ENCODE measurements at places on chromosomes 7 and 10.

- DNase-seq: no peak
Observed at GRCh38 chr10:98170249-98171117, 36.0 kb downstream of the R3HCC1L start.

GRCh38 chr7:121810831-121811672, 61.9 kb upstream of the PTPRZ1 start:
- no peak for DNase-seq

DNA sequence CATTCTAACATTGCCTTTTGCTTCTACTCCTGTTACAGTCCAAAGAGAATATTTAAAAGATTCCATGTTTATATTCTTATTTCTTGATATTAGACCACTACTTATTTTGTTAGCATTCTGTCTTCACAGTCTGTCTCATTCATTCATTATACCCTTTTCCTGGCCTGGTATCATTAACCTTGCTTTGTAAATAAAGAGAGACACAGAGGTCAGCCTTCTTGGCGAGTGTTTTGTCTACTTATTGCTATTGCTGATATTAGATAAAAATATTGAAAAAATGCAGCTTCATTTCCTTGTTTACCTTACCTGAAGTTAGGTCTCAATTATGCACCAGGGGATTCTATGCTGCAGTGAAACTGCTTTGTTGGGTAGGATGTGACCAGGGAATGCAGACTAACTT, 179.2 kb downstream of the NXPH1 start:
- DNase-seq: no peak

- no peak for DNase-seq
Observed at GRCh38 chr10:13634207-13634606, 47.4 kb downstream of the PRPF18 start.

DNA sequence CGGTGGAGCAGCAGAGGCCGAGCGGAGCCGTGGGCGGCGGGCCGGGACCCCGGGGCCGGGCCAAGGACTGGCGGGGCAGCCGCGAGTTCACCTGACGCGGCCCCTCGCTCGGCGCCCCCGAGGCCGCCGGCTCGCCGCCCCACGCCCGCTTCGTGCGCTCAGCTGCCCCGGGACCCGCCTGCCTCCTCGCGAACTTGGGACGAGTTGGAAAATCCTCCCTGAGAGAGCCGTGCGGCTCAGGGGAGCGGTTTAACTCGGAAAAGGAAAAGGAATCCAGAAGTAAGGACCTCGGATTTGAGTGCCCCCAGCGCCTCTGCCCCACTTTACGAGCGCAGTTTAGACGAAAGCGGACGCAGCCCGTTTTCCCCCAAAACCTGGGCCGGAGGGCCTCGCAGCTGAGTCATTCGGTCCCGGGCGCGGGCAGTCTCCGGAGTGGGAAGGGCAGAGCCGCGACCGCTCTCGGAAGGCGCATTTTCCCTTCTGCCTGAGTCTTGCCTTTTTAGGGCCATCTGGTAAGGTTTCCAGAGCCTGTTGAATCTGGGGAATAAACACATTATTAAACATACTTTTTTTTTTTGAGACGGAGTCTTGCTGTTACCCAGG, 744 bp downstream of the CREM start:
- peak; percentile 39 for DNase-seq

DNA sequence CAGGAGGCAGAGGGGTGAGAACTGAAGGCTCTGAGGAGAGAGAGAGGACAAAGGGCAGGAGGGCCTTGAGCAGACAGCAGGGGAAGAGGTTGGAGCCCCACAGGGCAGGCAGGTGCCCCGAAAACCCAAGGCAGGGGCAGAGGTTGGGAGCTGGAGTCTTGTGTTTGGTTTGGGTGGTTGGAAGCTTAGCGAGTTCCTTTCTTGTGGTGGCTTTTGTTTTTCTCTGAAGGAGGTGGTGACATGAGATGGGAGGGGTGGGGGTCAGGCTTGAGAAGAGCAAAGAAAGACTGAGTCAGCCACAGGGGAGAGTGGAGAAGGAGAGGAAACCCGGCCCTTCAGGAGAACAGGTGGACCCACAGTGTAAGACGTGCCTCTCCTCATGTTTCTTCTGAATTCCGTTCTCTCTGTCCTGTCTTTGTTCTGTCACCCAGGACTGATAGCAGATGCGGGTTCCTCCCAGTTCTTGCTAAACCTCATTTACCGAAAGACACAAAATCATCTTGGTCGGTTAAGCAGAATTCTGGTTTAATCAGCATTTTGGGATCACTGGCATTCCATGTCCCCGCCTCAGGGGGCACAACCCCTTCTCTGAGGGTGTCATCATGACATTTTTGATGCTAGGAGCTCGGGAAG, 95.3 kb downstream of the INSYN2A start:
- no peak for DNase-seq

DNA sequence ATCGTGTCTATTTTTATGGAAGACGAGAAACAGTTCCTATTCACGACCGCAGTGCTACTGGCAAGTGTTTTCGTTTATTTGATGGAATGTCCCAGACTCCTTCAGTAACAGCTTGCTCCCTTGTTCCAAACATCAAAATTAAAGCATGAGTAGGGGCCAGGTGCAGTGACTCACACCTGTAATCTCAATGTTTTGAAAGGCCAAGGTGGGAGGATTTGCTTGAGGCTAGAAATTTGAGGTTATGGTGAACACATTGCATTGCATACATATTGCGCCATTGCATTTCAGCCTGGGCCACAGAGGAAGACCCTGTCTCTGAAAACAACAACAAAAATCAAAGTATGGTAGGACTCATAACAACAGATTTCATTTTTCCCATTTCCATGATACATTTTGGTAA, 22.8 kb downstream of the PTTG1IP2 start:
- DNase-seq: no peak

- DNase-seq: no peak
Observed at GRCh38 chr10:94115725-94116124, 122.0 kb downstream of the PLCE1 start.

- no peak for DNase-seq
Observed at GRCh38 chr10:98569853-98570252, 123.1 kb upstream of the HPS1 start.

DNA sequence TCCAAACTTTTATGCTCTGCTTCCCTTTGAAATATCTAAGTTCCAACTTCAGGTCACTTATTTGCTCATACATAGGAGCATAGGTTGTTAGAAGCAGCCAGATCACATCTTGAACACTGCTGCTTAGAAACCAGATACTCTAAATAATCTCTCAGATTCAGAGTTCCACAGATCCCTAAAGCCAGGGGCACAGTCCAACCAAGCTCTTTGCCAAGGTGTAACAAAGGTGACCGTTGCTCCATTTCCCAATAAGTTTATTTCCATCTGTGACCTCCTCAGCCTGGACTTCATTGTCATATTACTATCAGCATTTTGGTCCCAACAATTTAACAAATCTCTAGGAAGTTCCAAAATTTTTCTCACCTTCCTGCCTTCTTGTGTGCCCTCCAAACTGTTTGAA, 52.8 kb downstream of the TRIM24 start:
- DNase-seq: no peak

DNA sequence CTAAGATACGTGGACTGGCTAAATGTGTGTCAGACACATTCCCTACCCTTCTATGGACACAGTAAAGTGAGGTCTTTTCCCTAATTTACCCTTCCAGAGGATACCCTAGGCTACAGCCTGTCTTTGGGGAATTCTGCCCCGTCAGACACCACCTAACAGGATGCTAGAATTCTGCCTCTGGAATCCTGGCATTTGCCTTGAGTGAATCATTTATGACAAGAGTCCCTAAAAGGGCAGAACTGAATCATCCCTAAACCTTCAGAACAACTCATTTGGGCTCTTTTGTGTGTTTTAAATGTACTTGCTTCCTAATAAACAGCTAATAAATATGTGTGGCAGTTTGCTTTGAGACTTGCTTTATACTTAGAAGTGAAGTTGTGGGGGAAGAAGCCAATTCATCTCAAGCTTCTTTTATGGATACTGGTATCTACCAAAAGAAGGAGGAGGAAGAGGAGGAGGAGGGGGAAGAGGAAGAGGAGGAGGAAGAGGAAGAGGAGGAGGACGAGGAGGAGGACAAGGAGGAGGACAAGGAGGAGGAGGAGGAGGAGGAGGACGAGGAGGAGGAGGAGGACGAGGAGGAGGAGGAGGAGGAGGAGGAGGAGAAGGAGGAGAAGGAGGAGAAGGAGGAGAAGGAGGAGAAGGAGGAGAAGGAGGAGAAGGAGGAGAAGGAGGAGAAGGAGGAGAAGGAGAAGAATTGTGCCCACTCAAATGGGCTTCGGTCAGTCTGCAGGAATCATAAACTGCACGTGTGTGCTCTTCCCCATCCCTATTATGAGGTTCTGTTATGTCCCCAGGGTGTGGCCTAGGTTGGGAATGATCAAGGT, 27.1 kb downstream of the PARP12 start:
- no peak for DNase-seq

- no peak for DNase-seq
Observed at GRCh38 chr7:158255558-158255957, 332.1 kb downstream of the PTPRN2 start.

DNA sequence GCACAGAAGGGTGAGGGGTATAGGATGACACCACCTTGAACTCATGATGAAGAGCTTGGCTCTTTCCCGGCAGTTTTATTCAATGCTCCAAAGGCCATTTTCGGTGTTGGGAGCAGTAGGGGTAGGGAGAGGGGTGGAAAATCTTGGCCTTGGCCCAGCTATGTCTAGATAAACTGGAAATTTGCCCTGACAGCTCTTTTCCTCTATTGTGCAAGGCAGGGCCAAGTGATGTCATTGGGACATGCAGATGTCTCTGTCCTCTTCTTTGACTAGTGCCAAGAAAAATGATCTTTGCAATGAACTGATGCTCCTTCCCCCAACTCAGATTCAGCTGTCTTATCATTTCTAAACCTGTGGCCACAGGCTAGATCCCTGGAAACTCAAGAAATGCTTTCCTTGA, 27.7 kb upstream of the PRKCQ start:
- no peak for DNase-seq

- DNase-seq: no peak
Observed at GRCh38 chr10:114556236-114557122, 101.6 kb downstream of the ABLIM1 start.

- DNase-seq: no peak
Observed at GRCh38 chr10:85993840-85994507, 372.6 kb downstream of the GRID1 start.

- no peak for DNase-seq
Observed at GRCh38 chr7:94330269-94331020, 64.2 kb upstream of the COL1A2 start.

DNA sequence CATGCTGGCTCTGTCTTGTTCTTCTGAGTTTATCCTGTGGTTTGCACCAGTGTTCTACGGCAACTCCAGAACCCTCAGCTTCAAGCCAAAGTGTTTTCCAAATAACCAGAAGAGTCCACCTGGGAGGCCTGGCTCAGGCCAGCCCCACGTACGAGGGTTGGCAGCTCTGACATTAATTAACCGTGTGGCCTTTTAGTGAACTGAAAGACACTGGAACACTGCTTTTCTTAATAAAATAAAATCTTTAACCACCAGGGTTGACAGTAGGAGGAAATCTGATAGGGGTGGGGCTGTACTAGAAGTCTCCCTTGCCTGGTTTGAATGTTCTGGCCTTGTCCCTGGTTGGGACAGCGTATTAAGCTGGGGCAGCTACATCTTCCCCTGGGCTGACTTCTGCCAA, 64.9 kb downstream of the SYPL1 start:
- DNase-seq: no peak

DNA sequence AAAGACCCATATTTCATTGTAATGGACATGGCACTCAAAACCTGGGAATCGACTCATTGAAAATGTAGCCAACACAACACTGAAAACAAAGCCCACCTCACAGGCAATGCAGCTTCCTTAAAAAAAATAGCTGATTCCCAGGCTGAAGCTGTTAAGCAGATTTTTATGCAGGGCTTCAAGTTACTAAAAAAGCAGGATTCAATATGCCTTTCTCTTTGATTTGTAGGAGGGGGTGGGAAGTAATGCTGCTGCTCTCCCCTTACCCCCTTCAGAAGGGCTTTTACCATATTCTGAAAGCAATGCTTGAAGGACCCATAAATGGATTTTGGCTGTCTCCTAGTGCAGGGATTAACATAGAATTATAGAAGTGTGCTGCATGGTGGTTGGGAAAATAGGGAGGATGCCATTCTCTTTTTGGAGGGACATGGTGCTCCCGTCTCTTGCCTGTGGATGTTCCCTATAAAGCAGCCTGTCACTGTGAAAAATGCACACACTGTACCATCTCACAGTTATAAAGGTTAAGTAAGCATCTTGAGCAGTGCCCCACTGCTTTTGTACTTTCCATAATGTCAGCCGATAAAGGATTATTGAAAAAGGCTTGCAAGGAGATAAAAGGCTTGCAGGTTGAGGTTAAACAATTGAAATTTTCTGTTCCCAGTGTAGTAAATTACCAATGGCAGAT, 262.8 kb downstream of the AUTS2 start:
- DNase-seq: no peak

DNA sequence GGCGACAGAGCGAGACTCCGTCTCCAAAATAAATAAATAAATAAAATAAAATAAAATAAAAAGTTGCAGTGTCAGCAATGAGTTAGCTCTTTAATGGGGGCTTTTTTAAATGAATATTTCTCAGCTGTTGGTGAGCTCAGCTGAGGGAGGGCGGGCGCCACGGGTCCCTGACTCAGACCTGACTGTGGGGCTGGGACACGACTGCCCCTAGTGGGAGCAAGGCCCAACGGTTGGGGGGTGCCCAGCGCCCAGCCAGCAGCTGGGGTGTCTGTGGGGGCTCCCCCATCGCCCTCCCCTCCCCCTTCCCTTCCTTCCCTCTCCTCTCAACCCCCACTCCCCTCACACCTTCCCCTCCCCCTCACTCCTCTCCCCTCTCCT, 46.6 kb downstream of the PWWP2B start:
- peak; percentile 65 for DNase-seq

- no peak for DNase-seq
Observed at GRCh38 chr7:5088906-5089305, 43.2 kb downstream of the RBAK start.

DNA sequence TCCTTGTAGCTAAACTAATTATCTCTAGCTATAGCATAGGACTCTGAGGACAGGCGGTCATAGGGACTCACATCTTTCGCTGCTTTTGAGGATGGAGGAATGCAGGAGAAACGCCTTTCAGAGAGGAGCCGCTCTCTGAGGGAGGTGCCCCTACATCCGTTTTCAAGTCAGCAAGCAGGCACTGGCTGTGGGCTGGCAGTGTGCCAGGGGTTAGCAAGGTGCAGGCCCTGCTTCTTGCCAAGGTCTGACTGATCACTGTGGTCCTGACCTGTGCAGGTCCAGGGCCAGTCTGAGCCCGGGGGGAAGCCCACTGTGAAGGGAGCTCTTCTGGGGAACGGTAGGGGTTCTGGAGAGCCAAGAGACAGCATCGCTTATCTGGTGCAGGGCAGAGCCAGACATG, 89.4 kb downstream of the SH3PXD2A start:
- DNase-seq: peak; percentile 57

GRCh38 chr7:70736715-70737460, 395.1 kb upstream of the GALNT17 start:
- no peak for DNase-seq

GRCh38 chr10:61896854-61897661, 4.4 kb upstream of the ARID5B start:
- peak; percentile 49 for DNase-seq

DNA sequence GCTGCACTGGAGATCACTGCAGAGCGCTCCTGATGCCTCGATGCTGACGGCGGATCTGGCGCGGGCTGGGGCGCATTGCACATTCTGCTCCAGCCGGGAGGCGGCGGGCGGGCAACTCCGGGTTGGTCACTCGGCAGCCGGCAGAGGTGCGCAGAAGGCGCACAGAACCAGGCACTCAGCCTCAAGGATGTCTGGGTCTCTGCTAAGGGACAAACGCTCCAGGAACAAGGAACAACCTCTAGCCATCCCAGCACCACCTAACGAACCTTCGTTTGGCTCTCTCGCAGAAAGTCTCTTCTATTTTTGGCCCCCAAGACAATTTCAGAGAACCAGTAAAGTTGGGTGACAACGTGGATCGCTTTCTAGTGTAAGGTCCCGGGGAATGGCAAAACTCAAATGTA, 254.6 kb downstream of the OTUD1 start:
- DNase-seq: no peak

- no peak for DNase-seq
Observed at GRCh38 chr10:22708772-22709171, 5.6 kb downstream of the PIP4K2A start.

All from activated T-cell treated with anti-CD3 and anti-CD28 coated beads for 4 hours (primary cell).